ENCODE measurements at places on chromosomes 11 and 22. TPM values are rescaled to one million over a fixed set of nuclear protein-coding genes. Genes with fewer than 3 reads are reported as not detected.

Gene FBXO7
- total RNA-seq, result 82.2 TPM

DNA sequence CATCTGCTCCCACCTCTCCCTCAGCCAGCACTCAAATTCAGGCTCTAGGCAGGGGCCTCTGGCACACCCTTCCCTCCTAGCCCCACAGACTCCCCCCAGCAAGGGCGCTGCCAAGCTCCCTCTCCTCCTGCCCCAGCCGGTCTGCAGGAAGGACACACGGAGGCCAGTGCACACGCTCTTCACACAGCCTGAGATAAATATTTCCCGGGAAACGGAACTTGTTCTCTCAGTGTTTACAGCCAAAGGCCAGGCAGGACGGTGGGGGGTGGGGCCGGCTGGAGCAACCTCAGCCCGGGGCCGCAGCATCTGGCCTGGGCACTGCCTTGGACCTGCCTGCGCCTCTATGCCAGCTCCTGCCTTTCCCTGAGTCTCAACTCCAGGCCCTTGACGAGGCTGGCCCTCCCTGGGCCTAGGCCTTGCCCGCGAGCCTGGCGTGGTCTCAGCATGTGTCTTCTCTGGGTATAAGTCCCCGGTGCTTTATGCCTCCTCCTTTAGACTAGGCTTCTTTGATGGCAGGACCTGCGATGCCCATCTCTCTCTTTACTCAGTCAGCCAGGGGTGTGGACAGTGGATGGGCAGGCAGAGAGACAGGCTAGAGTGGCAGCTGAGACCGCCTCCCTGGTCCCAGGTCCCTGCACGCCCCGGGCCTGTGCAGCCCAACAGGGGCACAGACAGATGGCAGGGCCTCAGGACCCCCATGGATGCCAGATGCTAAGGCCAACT is 48.4 kb downstream of the PDE2A start:
- peak overlapping the region; percentile 39 for H3K27ac ChIP-seq
- H3K4me3 ChIP-seq, result no peak overlapping the region
- no peak for DNase-seq
- no peaks in the 10 kb centered on the region for H3K36me3 ChIP-seq
- H3K4me1 ChIP-seq, result peaks cover 24% of the 10 kb centered on the region
- no peaks in the 10 kb centered on the region for H3K27me3 ChIP-seq

- H3K4me1 ChIP-seq, result no peaks in the 10 kb centered on the region
- no peak overlapping the region for H3K27ac ChIP-seq
- H3K36me3 ChIP-seq, result no peaks in the 10 kb centered on the region
- DNase-seq, result no peak
- no peak overlapping the region for H3K4me3 ChIP-seq
Measured at GRCh38 chr11:109619498-109619897, 197.5 kb downstream of the C11orf87 start.

DNA sequence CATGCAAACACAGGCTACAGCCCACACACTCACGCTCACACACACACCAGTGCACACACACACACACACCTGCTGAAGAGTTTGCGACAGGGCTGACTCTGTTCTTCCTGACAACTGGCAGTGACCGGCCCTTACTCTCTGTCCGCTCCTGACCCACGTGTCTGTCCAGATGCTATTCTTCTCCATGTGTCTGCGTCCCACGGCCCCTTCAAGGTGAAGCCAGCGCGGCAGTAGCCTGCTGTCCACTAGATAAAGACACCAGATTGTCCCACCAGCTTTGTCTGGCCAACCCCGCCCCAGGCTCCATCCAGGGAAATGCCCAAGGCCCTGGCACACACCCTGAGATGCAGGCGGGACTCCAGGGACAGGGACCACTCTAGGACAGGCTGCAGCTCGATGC is 713.9 kb downstream of the BRD1 start:
- no peak overlapping the region for H3K4me3 ChIP-seq
- no peak for DNase-seq
- H3K4me1 ChIP-seq, result no peaks in the 10 kb centered on the region
- no peaks in the 10 kb centered on the region for H3K36me3 ChIP-seq
- H3K27me3 ChIP-seq, result peaks cover 9% of the 10 kb centered on the region
- no peak overlapping the region for H3K27ac ChIP-seq

- peaks cover 10% of the 10 kb centered on the region for H3K4me1 ChIP-seq
- H3K4me3 ChIP-seq, result no peak overlapping the region
- no peaks in the 10 kb centered on the region for H3K36me3 ChIP-seq
Measured at GRCh38 chr22:18116634-18117033, 6.0 kb downstream of the TUBA8 start.
